ENCODE measurements at places on chromosomes 11 and 22.

DNA sequence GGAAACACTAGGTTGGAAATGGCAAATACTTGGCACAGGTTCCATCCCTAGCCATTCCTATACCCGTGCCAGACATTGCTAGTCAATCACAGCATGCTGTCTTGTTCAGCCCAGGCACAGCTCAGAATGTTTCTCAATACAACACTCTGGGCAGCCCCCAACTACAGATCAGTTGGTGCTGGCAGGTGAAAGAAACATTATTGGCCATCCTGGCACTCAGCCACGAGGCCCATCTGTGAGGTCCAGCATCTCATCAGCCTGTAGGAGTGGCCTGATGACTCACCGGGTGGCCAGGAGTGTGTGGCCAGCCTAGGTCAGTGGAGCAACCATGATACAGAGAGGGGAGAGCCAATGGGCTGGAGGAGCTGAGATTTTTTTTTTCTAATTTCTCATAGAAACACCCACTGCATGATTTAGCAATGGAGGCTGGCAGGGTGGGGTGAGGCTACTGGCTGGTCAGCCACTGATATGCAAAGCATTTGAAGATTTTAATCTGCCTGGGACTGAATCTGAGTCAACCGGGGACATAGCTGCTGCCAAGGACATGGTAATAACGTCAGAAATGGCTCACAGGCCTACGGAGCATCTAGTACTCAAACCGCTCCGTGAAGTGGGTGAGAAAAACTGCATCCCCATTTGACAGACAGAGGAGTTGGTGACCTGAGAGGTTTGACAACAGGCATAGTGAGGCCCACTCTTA lies 5.4 kb downstream of the MYO18B start:
- DNase-seq: no peak

DNA sequence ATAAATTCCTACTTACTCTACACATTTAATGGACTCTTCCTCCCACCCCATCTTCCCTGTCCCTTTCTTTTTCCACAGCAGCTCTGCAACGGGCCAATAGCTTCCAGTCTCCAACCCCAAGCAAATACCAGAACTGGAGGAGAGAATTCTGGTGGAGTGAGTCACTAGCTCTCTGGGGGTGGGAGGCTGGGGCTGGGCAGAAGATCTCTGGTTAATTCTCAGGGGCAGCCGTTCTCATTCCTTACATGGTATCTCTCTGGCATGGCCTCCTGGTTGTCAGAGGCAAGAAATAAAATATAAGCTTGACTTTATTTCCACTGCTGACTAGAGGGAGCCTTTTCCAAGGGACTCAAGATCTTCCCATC lies 90.4 kb upstream of the PARVA start:
- DNase-seq: peak; percentile 3

DNA sequence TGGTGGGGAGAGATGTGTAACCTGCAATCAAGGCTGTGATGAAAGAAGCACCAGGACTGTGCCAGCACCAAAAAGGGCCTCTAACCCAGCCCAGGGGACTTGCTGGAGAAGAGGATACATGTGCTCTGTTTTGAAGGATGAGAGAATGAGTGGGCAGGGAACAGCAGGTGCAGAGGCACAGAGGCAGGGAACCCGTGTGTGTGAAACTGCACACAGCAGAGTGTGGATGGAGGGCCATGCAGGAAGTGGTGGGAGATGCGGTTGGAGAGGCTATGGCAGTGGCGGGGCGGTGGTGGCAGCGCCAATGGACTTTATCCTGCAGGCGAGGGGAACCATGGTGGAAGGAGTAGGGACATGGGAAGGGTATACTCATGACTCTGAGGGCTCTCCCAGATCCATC lies 25.2 kb upstream of the LRRC32 start:
- DNase-seq: no peak

DNA sequence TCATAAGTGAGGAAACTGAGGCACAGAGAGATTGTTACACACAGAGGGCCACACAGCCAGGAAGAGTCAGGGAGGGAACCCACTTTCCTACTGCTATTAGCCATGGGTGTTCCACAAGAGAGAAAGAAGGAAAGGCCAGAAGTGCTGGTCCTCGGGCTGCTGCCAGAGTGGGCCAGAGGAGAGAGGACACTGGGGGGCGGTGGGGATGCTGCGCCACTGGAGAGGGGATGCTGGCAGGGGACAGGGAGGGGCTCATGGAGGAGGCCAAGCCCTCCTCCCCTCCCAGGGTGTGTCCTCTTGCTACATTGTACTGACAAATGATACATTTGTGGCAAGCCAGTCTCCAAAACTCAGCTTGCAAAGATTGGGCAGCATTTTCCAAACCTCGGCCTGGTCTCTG lies 9.9 kb downstream of the IL10RA start:
- DNase-seq: no peak

- DNase-seq: no peak
Observed at GRCh38 chr11:127627204-127627603, 626.6 kb upstream of the KIRREL3 start.

DNA sequence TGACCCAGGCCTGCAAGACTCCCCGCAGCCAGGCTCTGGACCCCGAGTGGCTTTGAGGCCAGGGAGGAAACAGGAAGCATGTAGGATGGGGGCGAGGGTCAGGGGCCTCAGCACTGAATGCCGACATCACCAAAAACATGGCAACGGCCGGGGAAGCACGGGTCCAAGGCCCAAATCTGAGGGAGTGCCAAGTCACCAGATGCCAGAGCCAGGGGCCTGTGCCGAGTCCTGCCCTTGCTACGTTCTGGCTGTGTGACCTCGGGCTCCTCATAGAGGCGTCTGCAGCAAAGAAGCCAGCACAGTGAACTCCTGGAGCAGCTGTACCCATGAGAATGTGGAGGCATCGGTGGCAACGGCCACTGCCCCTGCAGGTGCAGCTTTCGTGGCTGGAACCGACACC lies 420.7 kb downstream of the CTTN start:
- DNase-seq: no peak

GRCh38 chr11:43833657-43834073 lies 47.0 kb upstream of the ALKBH3 start:
- no peak for DNase-seq

GRCh38 chr11:2138431-2139122 lies 612 bp downstream of the IGF2 start:
- DNase-seq: no peak
